ENCODE measurements at places on chromosomes 12 and 14. TPM values are rescaled to one million over a fixed set of nuclear protein-coding genes. Genes with fewer than 3 reads are reported as not detected.

The ARHGDIB gene
- 58.1 TPM for total RNA-seq

The C1RL gene
- 8.0 TPM for total RNA-seq

The NOS1 gene
- total RNA-seq: 1.2 TPM

The SLC17A8 gene
- total RNA-seq: 12.0 TPM

The SYT1 gene
- 38.0 TPM for total RNA-seq

The ASCL1 gene
- 10.1 TPM for total RNA-seq

DNA sequence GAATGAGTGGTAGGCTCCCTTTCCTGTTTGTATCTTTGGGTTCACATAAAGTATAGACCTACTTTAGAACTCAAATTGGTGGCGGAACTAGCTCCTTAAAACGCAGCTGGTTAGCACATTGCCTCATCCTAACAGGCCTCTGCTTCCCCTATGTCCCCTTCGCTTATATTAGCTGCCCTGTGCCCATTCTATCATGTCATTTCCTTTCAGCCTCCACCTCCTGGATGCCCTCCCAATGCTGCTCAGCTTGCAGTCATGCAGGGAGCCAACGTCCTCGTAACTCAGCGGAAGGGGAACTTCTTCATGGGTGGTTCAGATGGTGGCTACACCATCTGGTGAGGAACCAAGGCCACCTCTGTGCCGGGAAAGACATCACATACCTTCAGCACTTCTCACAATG is 3.5 kb downstream of the DAZAP2 start:
- H3K27ac ChIP-seq: no peak overlapping the region
- no peak overlapping the region for H3K4me3 ChIP-seq
- H3K4me1 ChIP-seq: peaks cover 10% of the 10 kb centered on the region
- DNase-seq: no peak
- no peaks in the 10 kb centered on the region for H3K27me3 ChIP-seq

- no peak overlapping the region for H3K4me3 ChIP-seq
Measured at GRCh38 chr12:75660107-75660530, 148.7 kb upstream of the KRR1 start.

DNA sequence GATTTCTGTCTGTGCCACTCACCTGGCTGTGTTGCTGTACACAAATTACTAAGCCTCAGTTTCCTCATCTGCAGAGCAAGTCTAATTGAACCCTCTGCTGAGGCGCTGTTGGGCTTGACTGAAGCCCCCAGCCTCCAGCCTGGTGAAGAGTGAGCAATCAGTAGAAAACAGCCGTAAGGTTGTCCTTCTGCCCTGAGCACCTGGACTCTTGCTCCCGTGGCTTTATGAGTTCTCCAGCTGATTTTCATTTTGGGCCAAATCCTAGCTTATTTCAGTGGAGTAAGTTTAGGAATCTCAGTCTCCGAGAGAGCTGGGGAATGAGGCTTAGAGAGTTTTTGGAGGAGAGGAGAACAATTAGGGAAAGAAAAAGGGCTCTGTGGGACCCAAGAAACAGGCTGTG is 133.9 kb upstream of the EVL start:
- DNase-seq: no peak
- H3K4me3 ChIP-seq: no peak overlapping the region
- no peaks in the 10 kb centered on the region for H3K27me3 ChIP-seq
- H3K4me1 ChIP-seq: peaks cover 5% of the 10 kb centered on the region

GRCh38 chr12:51884676-51885229 is 3.1 kb upstream of the ANKRD33 start:
- no peak overlapping the region for H3K4me3 ChIP-seq
- H3K27me3 ChIP-seq: no peaks in the 10 kb centered on the region
- no peak overlapping the region for H3K27ac ChIP-seq
- peaks cover 8% of the 10 kb centered on the region for H3K4me1 ChIP-seq
- no peaks in the 10 kb centered on the region for H3K36me3 ChIP-seq

- no peak overlapping the region for H3K27ac ChIP-seq
- H3K36me3 ChIP-seq: peaks cover 5% of the 10 kb centered on the region
- peaks cover 31% of the 10 kb centered on the region for H3K4me1 ChIP-seq
- H3K4me3 ChIP-seq: peak overlapping the region; percentile 30
Measured at GRCh38 chr12:121538699-121539061, 42.1 kb downstream of the KDM2B start.

DNA sequence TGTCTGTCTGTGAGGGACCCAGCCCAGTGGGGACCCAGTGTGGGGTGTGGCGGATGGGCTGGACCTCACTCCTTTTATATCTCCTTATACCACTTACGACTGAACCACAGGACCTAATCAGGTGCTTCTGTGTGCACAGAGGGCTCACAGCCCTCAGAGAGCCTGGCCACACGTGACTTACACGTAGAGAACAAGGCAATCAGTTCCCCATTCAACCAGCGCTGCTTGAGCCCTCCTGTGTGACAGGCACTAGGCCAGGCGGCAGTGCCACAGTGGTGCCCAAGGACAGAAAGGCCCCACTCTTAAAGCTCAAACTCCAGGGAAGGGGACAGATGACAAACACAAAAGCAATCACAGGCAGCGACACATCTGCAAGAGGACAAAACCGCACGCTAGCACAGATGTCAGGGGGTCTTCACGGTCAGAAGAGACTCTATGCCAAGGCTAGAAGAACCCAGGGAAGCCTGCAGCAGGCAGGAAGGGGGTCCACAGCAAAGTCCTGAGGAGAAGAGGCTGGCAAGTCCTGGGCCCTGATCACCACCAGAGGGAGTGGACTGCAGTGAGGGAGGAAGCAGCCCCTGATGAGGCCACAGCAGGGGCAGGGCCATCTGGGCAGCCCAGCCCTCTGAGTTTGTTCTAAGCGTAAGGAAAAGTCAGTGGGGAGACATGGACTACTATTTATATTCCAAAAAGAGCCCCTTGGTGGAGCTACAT is 39.3 kb downstream of the SETD3 start:
- DNase-seq: no peak
- no peak overlapping the region for H3K27ac ChIP-seq
- H3K27me3 ChIP-seq: no peaks in the 10 kb centered on the region
- H3K4me3 ChIP-seq: no peak overlapping the region
- H3K36me3 ChIP-seq: peaks cover 29% of the 10 kb centered on the region

- no peaks in the 10 kb centered on the region for H3K27me3 ChIP-seq
- no peak overlapping the region for H3K4me3 ChIP-seq
- H3K36me3 ChIP-seq: peaks cover 3% of the 10 kb centered on the region
- H3K27ac ChIP-seq: no peak overlapping the region
Measured at GRCh38 chr12:62613081-62613480, 146.5 kb downstream of the MON2 start.

GRCh38 chr12:6662602-6662905 is 365 bp downstream of the ING4 start:
- peak overlapping the region; percentile 93 for H3K4me3 ChIP-seq
- H3K27ac ChIP-seq: peak overlapping the region; percentile 84
- H3K4me1 ChIP-seq: peaks cover 4% of the 10 kb centered on the region
- no peak for DNase-seq
- H3K36me3 ChIP-seq: peaks cover 27% of the 10 kb centered on the region

GRCh38 chr14:69356903-69357543 is 41.1 kb downstream of the ERH start:
- no peak overlapping the region for H3K4me3 ChIP-seq
- H3K27ac ChIP-seq: no peak overlapping the region
- H3K4me1 ChIP-seq: peaks cover 19% of the 10 kb centered on the region
- no peak for DNase-seq

GRCh38 chr14:105063056-105063455 is 2.2 kb downstream of the GPR132 start:
- H3K4me3 ChIP-seq: no peak overlapping the region
- H3K27ac ChIP-seq: no peak overlapping the region
- H3K4me1 ChIP-seq: peaks cover 35% of the 10 kb centered on the region
- DNase-seq: no peak
- H3K27me3 ChIP-seq: no peaks in the 10 kb centered on the region

DNA sequence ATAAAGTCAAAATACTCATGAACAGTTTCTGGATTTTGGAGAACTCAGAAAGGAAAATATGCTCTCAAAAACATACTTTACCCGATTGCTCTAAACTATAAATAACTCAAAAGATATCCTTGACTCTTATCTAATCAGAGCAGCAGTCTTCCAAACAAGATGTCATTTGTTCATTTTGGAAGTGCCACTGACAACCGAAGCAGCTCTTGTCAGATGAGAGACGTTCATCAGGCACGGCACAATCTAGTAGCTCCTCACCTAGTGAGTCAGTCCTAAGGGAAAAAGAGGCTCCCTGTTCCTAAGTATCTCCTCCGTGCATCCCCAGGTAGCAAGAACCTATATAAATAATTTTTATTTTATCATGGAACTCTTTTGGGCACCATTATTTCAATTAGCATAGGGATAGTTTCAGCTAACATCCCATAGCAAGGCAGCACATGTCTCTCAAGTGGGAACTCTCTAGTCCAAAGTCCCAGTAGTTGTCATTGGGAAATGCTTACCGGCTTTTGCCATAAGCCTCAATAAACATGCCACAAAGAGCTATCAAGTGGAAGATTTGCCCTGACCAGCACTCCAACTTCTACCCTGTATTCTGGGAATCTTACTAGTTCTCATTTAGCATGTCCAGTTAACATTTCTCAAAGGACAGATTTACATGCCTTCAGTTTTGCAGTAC is 14.1 kb upstream of the TMEM263 start:
- no peak overlapping the region for H3K27ac ChIP-seq
- no peak for DNase-seq
- H3K27me3 ChIP-seq: no peaks in the 10 kb centered on the region
- no peaks in the 10 kb centered on the region for H3K4me1 ChIP-seq

DNA sequence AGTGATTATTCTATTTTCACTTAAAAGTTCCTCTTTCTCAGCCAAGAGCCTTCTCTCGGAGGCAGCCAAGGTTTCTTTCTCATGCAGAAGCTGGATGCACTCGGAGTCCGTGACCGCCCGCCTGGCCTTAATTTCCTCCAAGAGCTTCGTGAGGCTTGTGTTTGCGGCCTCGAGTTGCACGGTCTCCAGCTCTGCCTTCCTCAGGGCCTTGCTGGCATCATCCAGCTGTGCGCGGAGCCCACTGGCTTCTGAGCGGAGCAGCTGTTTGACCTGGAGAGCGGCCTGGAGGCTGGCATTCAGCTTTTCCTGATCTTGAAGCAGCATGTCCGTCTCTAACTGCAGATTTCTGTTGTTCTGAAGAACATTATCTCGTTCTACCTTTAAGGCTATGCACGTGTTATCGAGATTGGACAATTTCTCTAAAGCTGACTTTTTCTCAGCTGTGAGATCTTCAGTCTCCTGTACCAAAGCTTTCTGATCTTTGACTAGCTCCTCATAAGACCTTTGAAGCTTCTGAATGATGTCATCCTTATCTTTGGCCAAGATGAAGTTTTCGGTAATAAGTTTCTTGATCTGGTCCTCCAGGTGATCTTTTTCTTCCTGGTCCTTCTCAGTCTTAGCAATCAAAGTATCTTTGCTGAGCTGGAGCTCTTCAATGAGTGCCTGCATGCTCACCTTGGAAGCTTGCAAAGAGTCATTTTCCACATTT is 57.2 kb upstream of the VPS33A start:
- H3K4me1 ChIP-seq: no peaks in the 10 kb centered on the region
- H3K36me3 ChIP-seq: peaks cover 54% of the 10 kb centered on the region
- no peak overlapping the region for H3K4me3 ChIP-seq
- H3K27ac ChIP-seq: no peak overlapping the region
- DNase-seq: no peak

DNA sequence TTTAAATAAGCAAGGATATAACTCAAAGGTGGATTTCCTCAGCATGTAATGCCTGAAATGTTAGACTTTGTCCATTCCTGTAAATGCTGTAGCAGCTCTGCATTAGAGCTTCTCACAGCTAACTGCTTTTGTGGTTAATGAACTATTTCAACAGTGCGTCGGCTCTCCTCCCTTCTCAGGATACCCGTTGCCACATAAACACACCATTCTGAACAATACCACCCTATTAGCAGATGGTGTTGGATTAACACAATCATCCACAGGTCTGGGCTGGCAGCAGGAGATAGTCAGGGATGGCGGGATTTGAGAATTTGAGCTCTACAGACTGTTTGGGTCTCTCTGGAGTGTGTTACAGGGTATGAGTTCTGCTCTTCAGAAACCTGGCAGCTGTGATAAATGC is 33.5 kb upstream of the C12orf42 start:
- H3K4me1 ChIP-seq: peaks cover 6% of the 10 kb centered on the region
- H3K27me3 ChIP-seq: no peaks in the 10 kb centered on the region
- H3K36me3 ChIP-seq: no peaks in the 10 kb centered on the region
- DNase-seq: peak; percentile 82

DNA sequence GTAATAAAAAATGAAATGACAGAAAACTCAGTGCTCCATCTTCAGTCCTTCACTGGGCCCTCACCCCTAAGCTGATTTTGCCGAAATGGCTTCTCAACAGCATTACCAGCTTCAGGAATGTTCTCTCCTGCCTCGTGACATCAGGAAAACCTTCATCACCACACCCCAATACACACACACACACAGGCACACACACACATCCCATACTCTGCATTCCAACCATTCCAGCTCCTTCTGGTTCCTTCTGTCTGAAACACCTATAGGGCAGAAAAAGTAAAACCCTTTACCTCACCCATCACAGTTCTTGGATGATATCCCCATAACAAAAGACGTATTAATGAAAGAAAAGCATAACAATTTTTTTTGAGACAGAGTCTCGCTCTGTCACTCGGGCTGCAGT is 75.9 kb downstream of the CCDC60 start:
- no peaks in the 10 kb centered on the region for H3K27me3 ChIP-seq
- no peak overlapping the region for H3K27ac ChIP-seq

All from spinal cord (tissue), 10 donors.